ENCODE measurements at places on chromosomes 16 and 17.

DNA sequence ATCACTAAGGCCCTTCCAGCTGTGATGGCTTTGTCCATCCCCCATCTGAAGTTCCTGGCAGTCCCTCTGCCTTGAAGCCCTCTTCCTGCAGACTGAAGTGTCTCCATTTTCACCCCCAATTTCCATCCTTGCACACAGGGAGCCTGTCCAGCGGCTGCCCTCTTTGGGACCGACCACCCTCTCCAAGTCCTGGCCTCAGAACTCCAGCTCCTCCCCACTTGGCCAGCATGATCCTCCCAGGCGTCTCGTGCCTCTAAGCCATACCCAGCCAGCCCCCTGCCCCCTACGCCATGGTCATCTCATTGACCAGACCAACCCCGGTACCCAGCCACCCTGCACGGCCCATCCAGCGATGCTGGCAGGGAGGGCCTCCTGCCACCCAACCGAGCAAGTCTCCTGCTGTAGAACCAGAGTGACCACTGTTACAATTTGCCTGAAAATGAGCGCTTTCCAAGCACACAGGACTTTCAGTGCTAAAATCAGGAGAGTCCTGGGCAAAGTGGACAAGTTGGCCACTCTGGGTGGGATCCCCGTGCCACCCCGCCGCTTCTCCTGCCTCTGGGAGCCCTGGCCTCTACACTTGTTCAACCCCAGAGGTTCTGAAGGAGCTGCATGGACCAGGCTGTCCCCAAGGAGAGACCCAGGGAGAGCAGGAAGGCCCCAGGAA lies 362.0 kb downstream of the SEC14L1 start:
- no peaks in the 10 kb centered on the region for H3K27me3 ChIP-seq
- peaks cover 14% of the 10 kb centered on the region for H3K36me3 ChIP-seq
- no peak for DNase-seq
- H3K4me3 ChIP-seq, result no peak overlapping the region

GRCh38 chr17:56506349-56506748 lies 87.2 kb upstream of the NOG start:
- no peak overlapping the region for H3K27ac ChIP-seq
- H3K4me1 ChIP-seq, result no peaks in the 10 kb centered on the region
- H3K27me3 ChIP-seq, result peaks cover 4% of the 10 kb centered on the region
- no peak for DNase-seq
- no peak overlapping the region for H3K4me3 ChIP-seq
- no peaks in the 10 kb centered on the region for H3K36me3 ChIP-seq

DNA sequence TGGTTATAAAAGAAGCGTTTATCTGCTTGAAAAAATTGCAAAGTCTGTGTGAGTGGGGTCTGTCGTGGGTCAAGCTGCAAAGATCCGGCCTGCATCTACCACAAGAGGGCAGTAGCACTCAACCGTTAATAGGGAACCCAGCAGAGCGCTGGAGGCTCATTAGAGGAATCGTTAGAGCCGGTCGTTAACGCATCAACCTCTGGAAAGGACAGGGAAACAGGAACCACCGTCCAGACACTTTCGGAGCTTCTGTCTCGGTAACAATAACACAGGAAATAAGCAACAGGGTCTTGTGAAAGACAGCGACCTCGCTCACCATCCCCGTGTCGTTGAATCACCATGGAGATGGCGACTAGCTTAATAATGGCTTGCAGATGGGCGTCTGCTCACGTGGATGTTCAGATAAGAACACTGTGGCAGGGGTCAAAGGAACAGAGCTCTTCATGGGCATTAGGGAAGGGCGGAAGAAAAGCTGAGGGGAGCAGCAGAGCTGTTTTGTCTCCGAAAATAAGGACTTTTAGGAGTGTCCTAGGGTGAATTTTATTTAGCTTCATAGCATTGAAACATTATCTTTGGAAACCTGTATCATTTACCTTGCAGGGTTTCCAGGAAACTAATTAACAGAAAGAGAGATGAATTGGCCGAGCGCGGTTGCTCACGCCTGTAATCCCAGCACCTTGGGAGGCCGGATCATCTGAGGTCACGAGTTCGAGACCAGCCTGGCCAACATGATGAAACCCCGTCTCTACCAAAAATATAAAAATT lies 11.9 kb upstream of the NSRP1 start:
- no peak overlapping the region for H3K27ac ChIP-seq
- no peaks in the 10 kb centered on the region for H3K36me3 ChIP-seq
- peaks cover 5% of the 10 kb centered on the region for H3K4me1 ChIP-seq
- peak; percentile 65 for DNase-seq
- peak overlapping the region; percentile 84 for H3K4me3 ChIP-seq

DNA sequence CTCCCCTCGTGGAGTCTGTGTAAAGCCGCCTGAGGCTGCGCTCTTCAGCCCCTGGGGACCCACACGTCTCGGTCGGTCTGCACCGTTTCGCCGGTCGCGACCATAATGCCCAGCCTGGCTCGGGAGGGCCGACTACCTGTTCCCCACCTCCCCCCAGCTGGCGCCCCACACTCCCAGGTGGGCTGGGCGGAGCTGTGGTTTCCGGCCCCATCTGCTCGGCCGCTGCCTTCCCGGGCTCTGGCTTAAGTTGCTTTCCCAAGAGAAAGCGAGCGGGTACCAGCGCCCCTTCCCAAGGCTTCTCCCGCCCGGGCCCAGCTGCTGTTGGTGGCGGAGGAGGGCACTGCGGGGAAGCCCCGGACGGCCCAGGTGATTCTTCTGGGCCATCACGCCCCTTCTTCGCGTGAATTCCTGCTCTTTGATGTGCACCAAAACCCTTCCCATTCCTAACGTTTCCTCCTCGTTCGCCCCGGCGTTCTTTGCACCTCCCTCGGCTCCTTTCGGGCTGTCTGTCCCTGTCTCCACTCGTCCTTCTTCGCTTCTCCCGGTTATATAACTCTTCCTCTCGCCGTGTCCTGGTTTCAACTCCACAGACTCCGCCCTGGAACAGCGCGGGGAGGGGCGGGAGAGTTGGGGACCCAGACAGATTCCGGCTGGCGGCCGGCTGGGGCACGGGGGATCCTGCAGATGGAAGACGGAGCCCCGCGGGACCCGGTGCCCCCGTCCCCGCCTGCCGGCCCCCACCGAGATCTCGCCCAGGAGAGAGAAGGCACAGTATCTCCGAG lies 2.0 kb downstream of the KDM6B start:
- peak; percentile 84 for DNase-seq
- peaks cover 47% of the 10 kb centered on the region for H3K4me1 ChIP-seq

GRCh38 chr16:58422809-58423208 lies 30.5 kb downstream of the GINS3 start:
- H3K4me3 ChIP-seq, result no peak overlapping the region
- H3K27ac ChIP-seq, result no peak overlapping the region
- H3K36me3 ChIP-seq, result no peaks in the 10 kb centered on the region
- peaks cover 14% of the 10 kb centered on the region for H3K4me1 ChIP-seq

DNA sequence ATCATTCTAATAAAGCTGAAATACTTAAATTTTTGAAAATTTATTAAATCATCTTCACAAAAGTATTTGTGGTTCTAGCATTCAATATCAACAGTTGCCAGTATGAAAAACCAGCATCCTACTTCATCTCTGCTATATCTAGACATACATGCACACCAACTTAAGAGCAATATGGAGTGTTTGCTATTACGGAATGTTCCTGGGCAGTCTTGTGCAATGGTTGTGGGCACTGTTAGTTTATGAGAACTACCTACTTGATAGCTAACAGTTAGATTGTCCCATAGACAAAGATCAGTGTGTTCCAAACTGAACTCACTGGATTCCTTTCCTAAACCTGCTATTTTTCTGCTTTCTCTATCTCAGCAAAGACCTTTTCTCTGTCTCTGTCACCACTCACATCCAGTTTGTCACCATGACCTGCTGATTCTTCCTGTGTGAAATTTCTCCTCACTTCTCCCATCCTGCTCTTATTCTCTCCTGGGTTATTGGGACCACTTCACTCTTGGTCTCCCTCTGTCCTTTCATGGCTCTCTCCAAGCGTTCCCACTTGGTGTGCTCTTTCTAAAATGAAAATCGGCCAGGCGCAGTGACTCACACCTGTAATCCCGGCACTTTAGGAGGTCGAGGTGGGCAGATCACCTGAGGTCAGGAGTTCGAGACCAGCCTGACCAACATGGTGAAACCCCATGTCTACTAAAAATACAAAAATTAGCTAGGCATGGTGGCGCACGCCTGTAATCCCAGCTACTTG lies 27.7 kb downstream of the CNTROB start:
- H3K27me3 ChIP-seq, result peaks cover 15% of the 10 kb centered on the region
- H3K4me1 ChIP-seq, result no peaks in the 10 kb centered on the region
- no peak overlapping the region for H3K27ac ChIP-seq
- DNase-seq, result no peak

GRCh38 chr16:65624666-65625065 lies 502.8 kb upstream of the CDH11 start:
- DNase-seq, result no peak
- H3K27me3 ChIP-seq, result peaks cover 3% of the 10 kb centered on the region
- no peak overlapping the region for H3K27ac ChIP-seq

- H3K27me3 ChIP-seq, result no peaks in the 10 kb centered on the region
- H3K36me3 ChIP-seq, result peaks cover 15% of the 10 kb centered on the region
- H3K27ac ChIP-seq, result peak overlapping the region; percentile 74
- H3K4me3 ChIP-seq, result no peak overlapping the region
- no peak for DNase-seq
- H3K4me1 ChIP-seq, result peaks cover 10% of the 10 kb centered on the region
Observed at GRCh38 chr17:27586203-27586721, 44.7 kb upstream of the LGALS9 start.

DNA sequence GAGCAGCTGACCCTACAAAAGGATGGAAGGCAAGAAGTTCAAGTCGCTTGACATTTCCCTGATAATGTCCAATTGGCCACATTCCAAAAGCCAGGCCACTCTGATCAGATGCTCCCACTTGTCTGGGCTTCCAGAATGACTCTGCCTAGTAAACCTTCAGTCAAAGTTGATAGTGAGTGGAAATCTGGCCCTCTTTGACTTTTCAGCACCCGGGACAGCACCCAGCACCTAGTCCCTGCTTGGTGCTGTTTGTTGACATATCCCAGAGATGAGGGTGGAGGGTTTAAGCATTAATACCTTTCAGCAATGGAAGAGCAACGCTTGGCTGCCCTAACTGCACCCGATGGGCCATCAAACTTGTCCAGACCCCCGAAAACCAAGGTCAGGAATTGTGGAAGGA lies 131.3 kb downstream of the AIPL1 start:
- H3K4me1 ChIP-seq, result no peaks in the 10 kb centered on the region
- peaks cover 18% of the 10 kb centered on the region for H3K27me3 ChIP-seq
- no peak for DNase-seq
- no peak overlapping the region for H3K27ac ChIP-seq
- no peak overlapping the region for H3K4me3 ChIP-seq
- no peaks in the 10 kb centered on the region for H3K36me3 ChIP-seq

DNA sequence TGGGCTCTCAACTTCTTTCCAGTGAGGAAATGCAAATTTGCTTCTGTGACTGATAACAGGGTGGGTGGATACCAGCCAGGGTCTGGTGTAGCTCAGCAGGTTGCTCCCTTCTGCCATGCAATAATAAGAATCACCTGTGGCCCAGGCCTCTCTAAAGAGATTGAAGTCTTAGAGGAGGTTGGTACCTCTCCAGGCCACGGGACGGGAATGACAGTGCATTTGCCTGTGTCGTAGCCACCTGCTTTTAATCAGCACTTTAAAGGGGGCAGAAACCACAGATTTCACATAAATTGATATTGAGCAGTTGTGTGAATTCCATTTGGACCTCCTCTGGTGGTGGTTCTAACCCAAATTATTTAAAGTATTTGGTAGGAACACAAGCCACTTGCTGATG lies 246.9 kb downstream of the PRKCA start:
- H3K27me3 ChIP-seq, result peaks cover 3% of the 10 kb centered on the region
- DNase-seq, result no peak
- no peaks in the 10 kb centered on the region for H3K4me1 ChIP-seq
- no peak overlapping the region for H3K4me3 ChIP-seq
- no peak overlapping the region for H3K27ac ChIP-seq

DNA sequence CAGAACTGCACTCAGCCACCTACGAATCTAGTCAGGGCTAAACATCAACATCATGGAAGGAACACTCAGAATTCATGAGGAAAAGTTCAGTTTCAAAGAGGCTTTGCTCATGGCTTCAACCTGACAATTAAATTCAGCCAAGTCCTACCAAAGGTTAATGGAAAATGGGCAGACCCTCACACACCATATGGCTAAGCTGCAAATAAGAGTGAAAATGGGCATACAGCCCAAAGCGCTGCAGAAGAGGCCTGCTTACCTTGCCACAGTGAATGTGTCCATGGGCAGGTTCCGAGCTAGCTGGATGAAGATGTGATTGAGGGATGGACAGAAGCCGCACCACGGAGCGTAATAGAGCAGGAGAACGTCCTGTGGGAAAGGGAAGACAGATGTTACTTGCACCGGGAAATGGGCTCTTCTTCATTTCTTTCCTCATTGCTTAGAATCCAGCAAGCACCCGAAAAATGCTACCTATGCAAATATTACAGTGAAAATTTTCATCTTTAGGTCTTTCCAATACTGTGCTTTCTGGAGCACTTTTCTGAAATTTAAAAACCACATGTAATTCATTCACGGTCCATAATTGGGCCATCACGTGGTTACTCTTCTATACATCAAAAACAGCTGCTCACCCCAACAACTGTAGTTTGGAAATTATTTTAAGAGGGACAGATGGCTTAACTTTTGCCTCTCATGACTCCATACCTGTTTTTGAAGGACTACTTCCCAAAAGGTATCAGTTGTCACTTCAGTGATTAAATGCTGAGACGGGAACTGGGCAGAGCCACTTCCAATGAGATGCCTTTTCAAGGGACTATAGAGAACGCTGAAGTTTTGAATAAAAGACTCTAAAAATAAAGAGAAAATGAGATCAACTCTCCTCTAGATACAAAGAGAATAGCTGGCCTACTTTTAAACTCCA lies 19.6 kb downstream of the SNN start:
- H3K27ac ChIP-seq, result peak overlapping the region; percentile 98
- H3K4me1 ChIP-seq, result peaks cover 24% of the 10 kb centered on the region
- no peak overlapping the region for H3K4me3 ChIP-seq
- H3K27me3 ChIP-seq, result no peaks in the 10 kb centered on the region
- DNase-seq, result no peak
